NCI-H146 (cell line): ENCODE measurements at places on chromosomes 3 and 15.
A peak's percentile ranks its signal among the peaks of the same experiment; 100 is the strongest.

DNA sequence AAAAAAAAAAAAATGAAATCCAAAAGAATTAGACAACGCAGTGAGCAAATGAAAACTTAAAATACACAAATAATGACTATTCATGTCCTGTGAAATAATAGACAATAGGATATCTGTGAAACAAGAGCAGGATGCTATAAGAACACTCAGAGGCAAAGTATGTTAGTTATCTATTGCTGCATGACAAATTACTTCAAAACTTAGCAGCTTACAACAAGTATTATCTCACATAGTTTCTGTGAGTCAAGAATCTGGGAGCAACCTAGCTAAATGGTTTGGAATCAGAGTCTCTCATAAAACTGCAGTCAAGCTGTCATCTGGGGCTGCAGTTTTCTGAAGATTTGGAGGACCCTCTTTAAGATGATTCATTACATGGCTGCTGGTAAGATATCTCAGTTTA lies 36.5 kb upstream of the ZMAT3 start:
- DNase-seq = no peak

GRCh38 chr3:139694542-139694941 lies 16.8 kb upstream of the NMNAT3 start:
- no peak for DNase-seq

DNA sequence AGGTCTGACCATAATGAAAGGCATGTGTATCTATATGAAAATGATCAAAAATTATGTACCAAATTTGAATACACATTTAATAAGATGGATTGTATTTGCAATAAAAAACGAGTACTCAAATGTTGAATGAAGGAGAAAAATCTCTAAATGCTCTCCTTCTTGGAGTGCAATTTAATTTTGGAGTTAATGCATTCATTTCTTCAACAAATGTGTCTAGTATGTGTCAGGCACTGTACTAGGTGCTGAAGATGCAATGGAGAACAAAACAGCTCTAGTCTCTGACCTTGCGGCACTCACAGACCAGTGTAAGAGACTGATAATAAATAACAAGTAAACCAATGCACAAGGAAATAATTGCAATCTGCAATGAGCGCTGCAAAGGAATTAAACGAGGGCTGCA lies 28.8 kb downstream of the CA12 start:
- DNase-seq = no peak

DNA sequence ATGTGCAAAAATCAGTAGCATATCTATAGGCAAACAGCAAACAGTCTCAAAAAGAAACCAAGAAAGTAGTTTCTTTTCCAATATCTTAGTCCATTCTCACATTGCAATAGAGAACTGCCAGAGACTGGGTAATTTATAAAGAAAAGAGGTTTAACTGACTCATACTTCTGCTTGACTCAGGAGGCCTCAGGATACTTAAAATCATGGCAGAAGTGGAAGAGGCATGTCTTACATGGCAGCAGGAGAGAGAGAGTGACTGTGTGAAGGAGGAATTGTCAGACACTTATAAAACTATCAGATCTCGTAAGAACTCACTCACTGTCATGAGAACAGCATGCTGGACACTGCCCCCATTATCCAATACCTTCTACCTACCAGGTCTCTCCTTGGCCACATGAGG lies 327.9 kb upstream of the EPHA3 start:
- DNase-seq = no peak

- peak; percentile 18 for DNase-seq
Observed at GRCh38 chr3:144350125-144350524, 378.5 kb downstream of the DIPK2A start.

GRCh38 chr15:39462691-39463090 lies 118.2 kb upstream of the THBS1 start:
- no peak for DNase-seq

GRCh38 chr3:57872606-57873005 lies 116.5 kb downstream of the SLMAP start:
- DNase-seq = no peak

DNA sequence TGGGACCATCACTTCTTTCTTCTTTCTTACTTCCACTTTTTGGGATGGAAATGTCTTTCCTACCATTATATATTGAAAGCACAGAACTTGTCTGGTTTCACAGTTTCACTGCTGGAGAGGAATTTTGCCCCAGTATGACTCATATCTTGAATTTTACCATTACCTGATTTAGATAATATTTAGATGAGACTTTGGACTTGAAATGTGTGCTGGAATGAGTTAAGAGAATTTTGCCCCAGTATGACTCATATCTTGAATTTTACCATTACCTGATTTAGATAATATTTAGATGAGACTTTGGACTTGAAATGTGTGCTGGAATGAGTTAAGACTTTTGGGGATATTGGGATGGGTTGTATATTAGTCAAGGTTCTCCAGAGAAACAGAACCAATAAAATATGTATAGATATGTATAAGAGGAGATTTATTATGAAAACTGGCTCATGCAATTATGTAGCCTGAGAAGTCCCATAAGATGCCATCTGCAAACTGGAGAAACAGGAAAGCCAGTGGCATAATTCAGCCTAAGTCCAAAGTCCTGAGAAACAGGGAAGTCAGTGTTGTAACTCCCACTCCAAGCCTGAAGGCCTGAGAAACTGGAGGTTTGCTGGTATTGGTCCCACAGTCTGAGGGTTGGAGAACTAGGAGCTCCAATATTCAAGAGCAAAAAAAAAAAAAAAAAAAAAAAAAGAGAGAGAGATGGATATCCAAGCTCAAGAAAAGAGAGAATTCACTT lies 1029.2 kb downstream of the EPHA3 start:
- no peak for DNase-seq

- peak; percentile 13 for DNase-seq
Observed at GRCh38 chr3:79012946-79013362, 754.8 kb downstream of the ROBO1 start.

DNA sequence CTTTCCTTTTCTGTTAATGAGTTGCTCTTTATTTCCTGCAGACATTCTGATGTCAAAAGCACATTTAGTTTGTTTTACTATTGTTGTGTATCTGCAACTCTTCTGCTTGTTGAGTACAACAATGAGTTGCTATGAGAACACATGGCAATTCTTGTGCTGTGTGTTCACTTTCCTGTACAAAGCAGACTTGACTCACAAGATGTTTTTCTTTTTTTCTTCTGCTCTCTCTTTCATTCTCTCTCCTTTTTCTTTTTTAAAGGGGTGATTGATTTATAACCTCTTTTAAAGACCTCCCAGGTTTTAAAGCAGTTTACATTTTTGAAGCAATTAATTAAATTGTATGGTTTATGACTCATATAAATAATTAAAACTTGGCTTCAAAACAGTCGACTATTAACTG lies 31.6 kb upstream of the ABHD10 start:
- DNase-seq = no peak

GRCh38 chr15:47523681-47524475 lies 193.4 kb upstream of the SEMA6D start:
- no peak for DNase-seq

DNA sequence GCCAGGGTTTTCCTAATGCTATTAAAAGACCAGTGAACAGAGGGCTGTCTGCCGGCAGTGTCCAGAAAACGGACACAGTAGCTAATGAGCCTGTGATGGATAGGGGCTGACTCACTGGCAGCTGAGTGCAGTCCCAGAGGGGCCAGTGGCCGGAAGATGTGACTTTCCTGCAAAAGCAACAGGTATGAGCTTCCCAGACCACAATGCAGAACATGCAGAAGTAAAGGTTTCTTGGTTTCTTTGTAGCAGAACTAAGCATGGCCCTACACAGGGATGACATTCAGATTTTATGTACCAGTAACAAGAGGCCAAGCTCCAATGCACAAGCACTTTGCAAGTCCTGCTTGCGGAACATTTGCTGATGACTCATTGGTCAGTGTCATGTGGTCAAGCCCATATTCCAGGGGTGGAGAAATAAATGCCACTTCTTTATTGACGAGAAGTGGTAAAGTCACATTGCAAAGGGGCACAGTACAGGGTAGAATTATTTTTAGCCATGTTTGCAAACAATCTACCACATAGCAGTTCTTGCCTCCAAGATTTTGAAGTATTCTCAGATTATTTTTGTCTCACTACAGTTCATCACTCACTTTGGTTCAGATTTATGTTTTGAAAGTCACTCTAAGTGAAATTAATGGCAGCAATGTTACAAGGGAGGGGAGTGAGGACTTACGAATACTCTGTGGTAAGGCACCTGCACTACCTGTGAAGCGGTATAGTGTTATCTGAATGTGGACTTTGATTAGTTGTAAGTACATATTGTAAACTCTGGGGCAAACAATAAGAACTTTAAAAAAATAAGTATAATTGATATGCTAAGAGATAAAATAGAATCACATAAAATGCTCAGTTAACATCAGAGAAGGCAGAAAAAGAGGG lies 263.3 kb downstream of the ABHD5 start:
- no peak for DNase-seq

DNA sequence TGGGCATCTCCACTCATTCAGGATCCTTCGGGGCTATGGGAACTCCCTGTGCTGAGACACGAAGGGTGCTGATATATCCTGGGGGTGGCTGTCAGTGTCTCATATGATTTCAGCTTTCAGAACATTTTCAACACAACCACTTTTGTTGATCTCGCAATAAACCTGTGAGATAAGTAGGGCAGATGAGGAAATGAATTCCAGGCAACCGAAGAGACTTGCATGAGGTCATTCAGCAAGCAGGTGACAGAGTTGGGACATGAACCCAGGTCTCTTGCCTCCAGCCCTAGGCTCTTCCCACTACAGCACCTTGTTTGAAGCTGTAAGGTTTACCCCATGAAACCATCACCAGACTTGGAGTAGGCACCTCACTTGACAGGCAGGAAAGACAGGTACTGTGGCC lies 16.6 kb downstream of the DUOX1 start:
- DNase-seq = no peak

- DNase-seq = no peak
Observed at GRCh38 chr15:68734881-68735280, 85.8 kb downstream of the ANP32A start.

DNA sequence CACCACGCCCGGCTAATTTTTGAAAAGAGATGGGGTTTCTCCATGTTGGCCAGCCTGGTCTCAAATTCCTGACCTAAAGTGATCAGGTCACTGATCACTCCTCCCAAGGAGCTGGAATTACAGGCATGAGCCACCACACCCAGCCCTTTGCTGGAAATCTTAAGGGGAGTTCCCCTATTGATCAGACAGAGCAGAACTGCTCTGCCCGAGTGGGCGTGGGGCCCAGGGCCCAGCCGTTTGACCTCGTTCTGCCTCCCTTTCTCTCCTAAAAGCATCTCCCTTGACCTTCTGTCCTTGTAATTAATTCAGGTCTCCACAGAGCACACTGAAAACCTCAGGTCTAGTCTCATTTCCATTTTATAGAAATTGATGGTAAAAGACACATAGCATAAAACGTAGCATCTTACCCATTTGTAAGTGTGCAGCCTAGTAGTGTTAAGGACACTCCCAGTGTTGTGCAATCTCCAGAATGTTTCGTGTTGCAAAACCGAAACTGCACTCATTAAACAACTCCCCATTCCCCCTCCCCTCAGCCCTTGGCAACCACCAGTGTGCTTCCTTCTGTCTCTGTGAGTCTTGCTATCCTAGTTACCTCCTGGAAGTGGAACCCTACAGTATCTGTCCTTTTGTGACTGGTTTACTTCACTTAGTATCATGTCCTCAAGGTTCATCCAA lies 89.3 kb downstream of the SLCO3A1 start:
- peak; percentile 25 for DNase-seq

DNA sequence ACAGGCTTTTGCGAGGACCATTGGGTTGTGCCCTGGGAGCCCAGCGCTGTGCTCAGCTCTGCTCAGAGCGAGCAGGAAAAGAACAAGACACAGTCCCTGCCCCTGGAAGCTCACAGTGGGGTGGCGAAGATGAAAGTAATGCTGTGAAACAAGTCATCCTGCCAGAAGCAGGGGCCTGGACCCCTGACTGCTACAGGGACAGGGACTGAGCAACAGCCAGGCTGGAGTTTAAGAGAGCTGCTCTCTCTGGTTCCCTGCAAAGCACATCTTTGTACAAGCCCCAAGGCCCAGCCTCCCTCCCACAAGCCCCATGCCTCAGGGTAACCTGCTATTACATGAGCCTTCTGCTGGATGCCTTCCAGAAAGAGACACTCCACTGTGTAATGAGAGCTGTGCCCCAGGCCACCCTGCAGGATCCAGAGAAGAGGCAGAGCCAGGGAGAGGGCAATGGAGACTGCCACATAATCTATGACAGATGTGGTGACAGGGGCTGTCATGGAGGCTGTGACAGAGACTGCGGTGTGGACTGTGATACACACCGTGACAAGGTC lies 7.1 kb upstream of the HCN4 start:
- peak; percentile 64 for DNase-seq

- DNase-seq = no peak
Observed at GRCh38 chr3:16528106-16528505, 14.6 kb upstream of the RFTN1 start.

DNA sequence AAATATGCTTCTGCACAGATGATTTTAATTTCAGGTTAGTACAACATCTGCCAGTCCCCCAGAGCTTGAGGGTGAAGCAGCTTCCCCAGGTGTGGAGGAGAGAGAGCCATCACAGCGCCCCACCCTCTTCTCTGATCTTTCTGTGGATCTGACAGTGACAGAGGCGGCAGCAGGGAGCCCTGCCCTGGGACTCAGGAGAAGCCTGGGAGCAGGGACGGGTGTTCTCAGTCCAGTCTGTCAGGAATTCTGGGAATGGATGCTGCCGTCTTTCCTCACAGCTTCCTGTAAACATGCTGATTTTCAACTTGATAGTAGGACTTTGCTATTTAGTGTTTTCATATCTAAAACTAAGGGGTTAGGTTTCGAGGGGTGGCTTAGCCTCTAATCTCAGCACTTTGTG lies 11.4 kb upstream of the RAB8B start:
- peak; percentile 61 for DNase-seq

DNA sequence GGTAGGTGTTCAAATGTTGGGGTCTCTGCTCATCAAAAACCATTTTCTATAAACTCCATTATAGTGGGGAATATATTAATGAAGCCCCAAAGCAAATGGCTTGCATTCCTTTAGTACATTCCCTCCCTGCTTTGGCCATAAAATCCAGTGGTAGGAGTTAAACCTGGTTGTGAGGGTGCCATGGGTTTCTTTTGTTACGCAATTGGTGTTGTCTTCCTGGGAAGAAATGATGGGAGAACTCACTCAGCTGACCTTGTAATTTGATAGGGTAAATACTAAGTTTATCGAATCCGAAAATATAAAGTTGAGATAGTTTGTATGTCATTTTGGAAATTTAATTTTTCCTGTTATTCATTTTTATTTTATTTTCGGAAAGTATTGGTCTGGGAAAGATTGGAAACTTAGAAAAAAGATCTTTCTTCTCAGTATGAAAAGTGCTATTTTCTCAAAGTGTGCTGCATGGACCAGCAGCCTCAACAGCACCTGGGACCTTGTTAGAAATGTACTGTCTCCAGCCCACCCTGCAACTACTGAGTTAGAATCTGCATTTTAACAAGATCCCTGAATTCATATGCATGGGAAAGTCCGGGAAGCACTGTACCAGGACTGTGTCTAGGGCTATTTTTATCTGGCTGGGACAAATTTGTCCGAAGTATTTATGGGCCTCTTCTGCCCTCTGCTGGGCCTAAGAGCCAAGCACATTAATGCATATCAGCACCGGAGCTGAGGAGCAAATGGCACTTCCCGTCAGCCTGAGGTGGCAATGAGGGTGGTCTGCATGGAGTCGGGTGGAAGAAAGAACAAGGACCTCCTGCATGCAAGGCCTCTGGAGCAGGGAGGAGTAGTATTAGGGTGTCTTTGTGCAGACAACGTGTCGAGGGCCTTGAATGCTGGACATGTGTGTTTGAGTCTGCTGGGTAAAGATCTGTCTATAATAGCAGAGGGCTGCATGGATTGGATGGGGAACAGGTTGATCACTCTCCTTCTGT lies 54.7 kb downstream of the FAM81A start:
- peak; percentile 50 for DNase-seq
